Stimulated activated CD4-positive, alpha-beta T cell treated with anti-CD3 and anti-CD28 coated beads, Interleukin-2, amount 100 ng/mL, for 24 hours (primary cell): ENCODE measurements at places on chromosomes 13 and 19.

GRCh38 chr19:45340232-45340898, at the start of gene KLC3:
KLC3 (plus strand) TSS chr19:45340750; CDS start chr19:45345542, 4,792 bp downstream.
- DNase-seq: peak; percentile 37

DNA sequence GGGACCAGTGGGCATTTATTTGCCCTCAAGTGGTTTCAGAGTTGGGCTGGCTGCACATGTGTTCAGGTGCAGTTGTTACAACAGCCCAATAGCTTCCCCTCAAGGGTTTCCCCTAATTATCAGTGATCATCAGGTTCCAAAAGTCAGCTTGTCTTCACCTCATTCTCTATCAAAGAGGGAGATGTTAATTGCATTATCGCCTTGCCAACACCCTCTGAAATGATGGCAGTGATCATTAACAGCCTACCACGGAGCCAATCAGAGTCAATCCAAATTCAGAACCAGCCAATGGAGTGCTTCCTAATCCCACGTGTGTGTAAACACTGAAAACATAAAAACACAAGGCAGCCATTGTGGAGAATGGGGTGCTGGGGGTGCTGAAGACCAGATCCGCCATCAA, 248.4 kb upstream of the ZNF507 start:
- DNase-seq: no peak

- no peak for DNase-seq
These were observed 89.4 kb upstream of the TSHZ3 start for GRCh38 chr19:31438401-31439269.

DNA sequence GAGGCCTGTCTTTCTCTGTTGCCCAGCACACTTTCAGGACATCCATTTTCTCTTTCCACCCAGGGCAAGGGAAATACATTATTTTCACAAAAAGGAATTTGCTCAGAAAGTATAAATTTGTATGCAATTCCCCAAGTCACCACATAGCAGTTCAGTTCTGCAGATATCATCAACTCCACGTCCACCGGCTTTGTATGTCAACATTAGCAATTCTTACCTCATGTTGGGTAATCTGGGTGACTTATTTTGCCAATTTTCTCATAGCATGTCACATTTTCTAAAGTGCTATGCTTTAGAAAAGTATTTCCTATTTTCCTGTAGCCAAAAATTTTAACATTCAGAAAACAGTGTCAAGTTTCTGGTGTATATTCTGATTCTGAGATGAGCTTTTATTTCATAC, 501.8 kb downstream of the EFNB2 start:
- DNase-seq: no peak

DNA sequence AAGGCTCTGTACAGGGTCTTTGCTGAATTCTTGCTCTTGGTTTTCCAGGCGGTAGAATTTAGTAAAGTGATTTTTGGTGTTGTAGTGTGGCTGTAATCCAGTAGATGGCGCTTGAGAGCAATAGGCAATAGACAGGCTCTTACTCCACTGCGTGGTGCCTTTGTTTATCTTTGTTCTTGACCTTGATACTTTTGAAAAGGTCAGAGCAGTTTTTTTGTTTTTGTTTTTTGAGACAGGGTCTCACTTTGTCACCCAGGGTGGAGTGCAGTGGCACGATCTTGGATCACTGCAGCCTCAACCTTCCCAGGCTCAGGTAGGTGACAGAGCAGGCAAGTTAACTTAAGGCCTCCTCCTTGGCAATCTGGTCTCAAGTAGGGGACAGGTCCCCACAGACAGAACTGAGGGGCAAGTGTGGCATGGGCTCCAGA, 12.2 kb upstream of the LILRA5 start:
- DNase-seq: peak; percentile 64

DNA sequence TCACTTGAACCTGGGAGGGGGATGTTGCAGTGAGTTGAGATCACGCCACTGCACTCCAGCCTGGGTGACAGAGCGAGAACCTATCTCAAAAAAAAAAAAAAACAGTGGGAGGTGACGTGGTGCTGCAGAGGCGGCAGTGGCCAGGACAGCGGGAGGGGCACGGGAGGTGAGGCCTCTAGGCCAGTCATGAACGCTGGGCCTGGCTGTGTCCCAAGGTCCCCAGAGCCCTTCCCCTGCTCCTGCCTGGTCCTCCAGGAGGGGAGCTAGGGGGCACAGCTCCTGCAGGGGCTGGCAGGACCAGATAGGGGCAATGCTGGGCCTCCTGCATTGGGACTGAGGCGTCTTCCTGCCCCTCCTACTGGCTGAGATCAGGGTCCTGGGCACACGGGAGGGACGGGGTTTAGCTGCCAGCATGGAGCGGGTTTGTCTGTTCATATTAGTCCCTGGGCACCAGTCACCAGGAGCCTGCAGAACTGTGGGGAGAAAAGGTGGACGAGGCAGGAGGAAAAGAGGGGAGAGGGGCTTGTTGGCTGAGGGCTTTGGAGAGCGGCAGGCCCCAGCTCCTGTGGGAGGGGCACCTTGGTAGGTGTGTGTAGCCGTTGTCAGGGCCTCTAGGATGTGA, 4.5 kb downstream of the MAP2K7 start:
- no peak for DNase-seq

GRCh38 chr19:37975596-37976515, 68.8 kb downstream of the SIPA1L3 start:
- no peak for DNase-seq

DNA sequence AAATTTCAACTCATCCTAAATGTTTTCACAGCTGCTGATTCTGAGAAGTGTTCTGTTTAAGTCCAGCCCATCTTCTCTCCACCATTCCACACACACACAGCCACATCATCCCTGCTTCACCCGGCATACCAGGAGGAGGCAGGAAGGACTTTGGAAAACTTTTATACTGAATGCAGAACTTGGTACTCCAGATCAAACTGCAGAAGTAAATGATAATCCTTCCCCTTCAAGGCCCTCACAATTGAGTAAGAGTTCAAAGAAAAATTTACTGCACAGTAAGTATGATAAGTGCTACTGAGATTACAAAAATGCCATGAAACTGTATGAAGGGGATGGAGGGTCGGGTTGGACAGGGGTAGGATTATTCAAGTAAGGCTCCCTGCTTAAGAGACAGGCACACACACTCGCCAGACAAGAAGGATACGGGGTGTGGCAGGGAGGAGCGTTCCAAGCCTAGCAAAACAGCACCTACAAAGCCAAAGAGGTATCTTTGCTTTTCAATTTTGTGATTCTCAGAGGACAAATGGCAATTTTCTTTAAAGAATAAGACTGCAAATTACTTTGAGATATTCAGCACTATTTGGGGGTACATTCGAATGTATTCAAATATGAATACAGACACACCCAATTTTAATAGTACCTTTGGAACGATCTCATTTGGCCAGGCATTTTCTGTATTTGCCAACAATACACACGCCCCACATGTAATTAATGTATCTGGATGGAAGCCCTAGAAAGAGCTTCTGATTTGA, 2.5 kb downstream of the USP12 start:
- no peak for DNase-seq

- no peak for DNase-seq
These were observed 9.4 kb downstream of the GARRE1 start for GRCh38 chr19:34263745-34264237.

- no peak for DNase-seq
These were observed 32.5 kb upstream of the STARD13 start for GRCh38 chr13:33318037-33318436.
